HAP-1 (cell line): ENCODE measurements at places on chromosomes 1 and 21.

- DNase-seq, result no peak
Observed at GRCh38 chr1:247228133-247228532, 27.7 kb upstream of the VN1R5 start.

GRCh38 chr1:225684741-225685140 lies 31.8 kb upstream of the ENAH start:
- no peak for DNase-seq

DNA sequence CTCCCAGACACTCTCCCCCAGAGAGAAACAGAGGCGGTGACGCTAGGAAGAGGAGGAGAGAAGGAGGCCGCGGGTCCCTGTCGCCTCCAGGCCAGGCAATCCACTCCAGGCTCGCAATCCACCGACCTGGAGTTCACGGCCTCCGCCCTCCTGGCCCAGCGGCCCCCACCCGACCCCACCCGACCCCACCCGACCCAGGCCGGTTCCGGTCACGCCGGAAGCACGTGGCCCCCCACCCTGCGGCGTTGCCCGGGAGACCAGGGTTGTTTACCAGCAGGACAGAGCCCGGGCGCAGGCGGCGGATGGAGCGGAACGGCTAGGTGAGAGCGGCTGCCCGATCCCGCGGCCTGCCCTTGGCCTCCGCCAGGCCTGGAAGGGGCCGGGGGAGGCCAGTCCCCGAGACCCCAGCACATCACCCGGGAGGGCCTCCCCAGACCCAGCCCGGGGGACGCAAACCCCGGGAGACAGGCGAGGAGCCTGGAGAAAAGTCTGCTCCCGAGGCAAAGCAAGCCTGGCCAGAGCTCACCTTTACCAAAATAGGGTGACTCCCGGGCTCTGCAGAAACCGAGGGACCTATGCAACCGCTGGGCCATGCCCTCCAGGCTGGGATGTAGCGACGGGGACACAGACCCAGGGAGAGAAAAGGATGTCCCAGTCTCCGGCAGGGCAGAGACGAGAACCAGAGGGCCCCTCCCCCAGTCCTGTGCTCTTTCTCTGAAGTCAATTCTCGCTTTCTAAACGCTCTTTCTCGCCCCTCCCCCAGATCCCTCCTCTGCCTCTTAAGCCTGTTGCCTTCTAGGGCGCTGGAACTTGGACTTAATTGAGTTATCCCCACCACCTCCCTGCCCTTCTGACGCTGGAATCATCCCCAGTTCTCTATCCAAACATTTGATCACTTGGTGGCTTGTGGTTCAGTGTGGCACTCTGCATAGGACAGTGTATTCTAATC lies at the start of the genes PLA2G2C and UBXN10:
Gene PLA2G2C, minus strand, starts transcription at position 685 of the 949 bp plus-strand sequence. CDS start 9,155 bp downstream, outside the sequence.
Gene UBXN10, plus strand, starts transcription at position 263 of the 949 bp plus-strand sequence. CDS start 4,466 bp downstream, outside the sequence.
- peak; percentile 28 for DNase-seq

DNA sequence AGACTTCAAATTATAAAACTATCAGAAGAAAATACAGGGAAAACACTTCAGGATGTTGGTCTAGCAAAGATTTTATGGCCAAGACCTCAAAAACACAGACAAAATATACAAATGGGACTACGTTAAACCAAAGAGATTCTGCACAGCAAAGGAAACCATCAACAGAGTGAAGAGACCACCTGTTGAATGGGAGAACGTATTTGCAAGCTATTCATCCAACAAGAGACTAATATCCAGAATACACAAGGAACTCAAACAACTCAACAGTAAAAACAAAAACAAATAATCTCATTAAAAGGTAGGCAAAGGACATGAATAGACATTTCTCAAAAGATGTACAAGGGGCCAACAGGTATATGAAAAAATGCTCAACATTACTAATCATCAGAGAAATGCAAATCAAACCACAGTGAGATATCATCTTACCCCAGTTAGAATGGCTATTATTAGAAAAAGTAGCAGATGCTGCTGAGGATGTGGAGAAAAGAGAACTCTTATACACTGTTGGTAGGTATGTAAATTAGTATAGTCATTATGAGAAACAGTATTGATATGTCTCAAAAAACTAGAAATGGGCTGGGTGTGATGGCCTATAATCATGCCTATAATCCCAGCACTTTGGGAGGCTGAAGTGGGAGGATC lies 112.6 kb downstream of the LRIG2 start:
- no peak for DNase-seq

DNA sequence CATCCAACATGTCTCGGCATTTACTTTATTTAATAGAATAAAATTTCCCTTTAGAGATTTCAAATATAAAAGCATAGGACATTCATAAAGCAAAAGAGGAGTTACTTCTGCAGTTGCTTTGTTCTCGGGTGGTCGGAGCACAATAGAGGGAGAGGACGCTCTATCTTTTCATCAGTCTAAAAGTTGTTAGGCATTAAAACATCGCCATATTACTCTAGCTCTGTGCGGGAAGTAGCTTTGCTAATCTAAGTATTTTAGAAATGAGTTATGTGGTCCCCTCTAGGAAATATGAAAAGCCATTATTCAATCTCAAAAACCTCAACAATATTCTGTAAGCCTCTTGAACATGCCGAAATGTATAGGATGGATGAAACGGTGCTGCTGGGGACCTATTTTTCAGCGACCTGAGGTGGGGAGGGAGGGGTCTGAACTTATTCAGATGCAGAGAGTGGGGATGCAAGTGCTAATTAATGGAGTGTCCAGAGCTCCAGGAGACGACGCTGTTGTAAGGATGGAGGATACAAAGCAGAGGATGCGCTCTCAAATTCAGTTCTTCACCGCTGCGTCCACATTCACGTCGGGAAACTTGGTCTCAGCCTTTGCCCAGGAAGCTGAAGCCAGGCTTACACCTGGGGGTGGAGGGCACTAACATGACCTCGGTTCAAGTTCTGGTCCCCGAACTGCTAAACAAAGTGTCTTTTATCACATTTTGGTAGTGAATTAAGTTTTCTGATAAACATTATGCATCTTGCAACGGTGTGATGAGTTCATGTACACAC lies 6.3 kb downstream of the CDKN2C start:
- DNase-seq, result peak; percentile 85

DNA sequence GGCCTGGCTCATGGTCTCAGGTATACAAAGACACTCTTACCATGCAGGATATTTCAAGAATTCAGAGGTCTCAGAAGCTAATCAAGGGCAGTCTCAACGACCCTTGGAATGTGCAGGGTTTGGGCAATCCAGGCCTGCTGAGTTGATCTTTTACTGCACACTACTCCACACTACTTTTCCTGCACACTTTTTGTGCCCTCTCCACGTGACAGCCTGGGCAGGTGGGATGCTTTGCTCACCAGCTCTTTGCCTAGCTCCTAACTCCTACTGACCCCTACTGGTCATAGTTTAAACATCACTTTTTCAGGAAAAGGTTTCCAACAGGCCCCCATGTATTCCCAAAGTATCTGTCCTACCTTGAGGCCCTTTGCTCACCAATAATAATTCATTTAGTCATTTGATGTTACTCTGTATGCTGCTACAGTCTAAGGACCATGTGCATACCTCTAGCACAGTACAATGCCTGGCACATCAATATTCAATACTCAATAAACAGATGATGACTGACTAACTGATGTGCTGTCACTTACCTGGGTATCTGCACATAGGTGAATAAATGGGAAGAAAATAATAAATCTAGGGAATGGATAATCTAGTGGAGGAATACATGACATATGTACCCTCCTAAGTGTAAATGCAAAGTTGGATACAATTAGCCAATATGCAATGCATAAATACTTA lies 9.6 kb downstream of the DUSP23 start:
- DNase-seq, result peak; percentile 11

- DNase-seq, result peak; percentile 56
Observed at GRCh38 chr1:213122514-213122929, 71.5 kb downstream of the RPS6KC1 start.

- DNase-seq, result peak; percentile 17
Observed at GRCh38 chr1:152188673-152189591, 29.9 kb upstream of the RPTN start.

- DNase-seq, result no peak
Observed at GRCh38 chr1:101706366-101706765, 290.4 kb downstream of the OLFM3 start.

DNA sequence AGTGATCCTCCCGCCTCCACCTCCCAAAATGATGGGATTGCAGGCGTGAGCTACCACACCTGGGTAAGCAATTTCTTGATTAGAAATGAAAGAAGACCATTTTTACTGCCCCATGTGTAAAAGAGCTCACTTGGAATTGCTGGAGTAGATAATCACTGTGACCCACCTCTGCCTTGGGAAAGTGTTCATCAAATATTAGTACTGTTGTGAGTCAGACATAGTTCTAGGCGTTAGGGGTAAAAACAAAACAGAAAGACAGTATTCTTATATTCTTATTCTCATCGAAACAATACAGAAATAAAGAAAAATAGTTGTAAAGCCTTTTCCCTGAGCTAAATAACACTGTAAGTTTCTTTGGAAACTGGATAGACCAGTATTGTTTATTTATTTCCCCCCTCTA lies 36.2 kb downstream of the CELF3 start:
- DNase-seq, result no peak

DNA sequence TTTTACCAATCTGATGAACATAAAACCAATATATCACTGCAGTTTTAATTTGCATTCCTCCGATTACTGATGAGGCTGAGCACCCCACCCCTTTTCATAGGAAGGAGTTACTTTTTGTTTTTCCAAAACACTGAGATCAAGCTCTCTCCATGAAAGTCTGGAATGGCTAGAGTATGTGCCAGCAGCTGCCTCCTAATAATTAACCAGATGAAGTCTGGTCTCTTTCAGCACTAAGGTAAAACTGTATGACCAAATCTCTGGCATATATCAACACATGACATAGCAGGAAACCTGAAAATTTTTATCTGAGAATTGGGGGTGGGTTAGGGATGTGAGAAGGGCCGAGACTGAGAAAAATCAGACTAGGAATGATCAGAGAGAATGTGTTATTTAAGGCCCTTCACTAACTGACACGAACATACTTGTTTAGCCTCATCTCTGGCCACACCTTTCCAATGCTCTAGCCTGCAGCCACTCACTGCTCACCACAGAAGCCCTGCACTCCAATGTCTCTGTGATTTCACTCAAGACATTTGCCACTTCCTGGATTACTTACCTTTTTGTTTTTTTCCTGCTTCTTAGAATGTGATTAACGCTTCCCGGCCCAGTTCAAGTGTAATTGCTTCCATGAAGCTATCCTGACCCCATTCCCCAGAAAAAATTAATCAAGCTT lies 34.7 kb downstream of the WASF2 start:
- DNase-seq, result no peak

GRCh38 chr1:145995964-145996432 lies 381 bp downstream of the TXNIP start:
- no peak for DNase-seq

DNA sequence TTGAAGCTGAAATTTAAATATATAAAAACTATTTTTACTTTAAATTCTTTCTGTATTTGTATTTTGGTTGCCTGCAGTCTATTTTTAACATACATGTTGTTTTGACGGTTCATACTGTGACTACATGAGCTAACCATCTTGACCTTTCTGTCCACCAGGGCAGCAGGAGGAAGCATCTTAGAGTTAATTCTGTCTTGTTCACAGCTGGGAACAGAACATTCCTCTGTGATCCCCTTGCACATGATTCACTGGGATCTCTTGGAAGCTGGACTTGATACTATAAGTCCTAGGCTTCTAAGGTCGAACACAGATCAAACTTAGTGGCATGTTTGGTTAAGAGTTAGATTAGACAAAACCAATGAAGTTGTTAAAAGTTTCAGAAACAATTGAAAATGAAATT lies 99.7 kb downstream of the NFIA start:
- DNase-seq, result no peak

DNA sequence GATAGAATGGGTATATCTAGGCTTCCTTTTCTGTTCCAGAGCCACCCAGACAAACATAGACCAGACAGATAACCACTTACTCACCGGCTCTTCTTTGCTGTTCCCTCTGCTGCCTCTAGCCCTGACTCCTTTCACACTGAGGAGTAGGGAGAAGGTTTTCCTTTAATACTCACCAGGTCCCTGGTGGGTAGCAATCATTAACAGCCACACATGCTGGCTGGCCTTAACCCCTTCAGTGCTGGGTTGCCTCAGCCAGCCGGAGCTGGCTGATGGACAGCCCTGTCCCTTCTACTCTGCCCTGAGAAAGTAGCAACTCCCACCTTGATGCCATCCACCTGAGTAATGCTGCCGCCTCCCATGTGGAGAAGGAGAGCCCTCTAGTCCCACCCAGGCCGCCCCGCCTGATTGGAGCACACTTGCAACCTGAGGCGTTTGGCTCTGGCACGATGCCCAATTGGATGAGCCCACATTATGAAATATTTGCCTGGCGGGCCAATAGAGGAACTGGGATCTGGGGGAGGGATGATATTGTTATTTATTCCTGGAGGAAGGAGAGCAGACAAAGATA lies 71.6 kb downstream of the PLEKHA6 start:
- DNase-seq, result peak; percentile 25

DNA sequence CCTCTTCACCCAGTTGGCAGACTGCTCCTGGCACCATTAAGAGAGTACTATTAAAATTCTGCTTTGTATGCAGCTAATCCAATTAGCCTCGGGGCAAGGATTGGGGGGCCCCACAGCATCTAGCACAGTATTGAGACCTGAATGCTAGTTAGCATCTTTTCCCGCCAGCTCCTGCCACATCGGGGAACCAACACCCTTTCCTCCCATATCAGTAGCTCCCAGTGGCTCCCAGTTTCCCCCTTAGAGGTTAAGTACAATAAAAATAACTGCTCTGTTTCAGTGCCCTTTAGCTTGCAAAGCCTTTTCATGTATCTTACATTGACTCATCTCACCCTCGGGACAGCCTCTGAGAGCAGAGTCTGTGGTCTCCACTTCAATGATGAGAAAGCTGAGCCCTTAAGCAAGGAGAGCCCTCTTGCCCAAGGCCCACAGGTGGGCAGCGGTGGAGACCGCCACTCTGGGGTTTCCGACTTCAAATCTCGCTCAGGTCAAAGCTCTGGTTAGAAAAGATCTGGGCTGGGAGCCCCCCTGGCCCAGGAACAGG lies 4.2 kb upstream of the PMVK start:
- peak; percentile 63 for DNase-seq

DNA sequence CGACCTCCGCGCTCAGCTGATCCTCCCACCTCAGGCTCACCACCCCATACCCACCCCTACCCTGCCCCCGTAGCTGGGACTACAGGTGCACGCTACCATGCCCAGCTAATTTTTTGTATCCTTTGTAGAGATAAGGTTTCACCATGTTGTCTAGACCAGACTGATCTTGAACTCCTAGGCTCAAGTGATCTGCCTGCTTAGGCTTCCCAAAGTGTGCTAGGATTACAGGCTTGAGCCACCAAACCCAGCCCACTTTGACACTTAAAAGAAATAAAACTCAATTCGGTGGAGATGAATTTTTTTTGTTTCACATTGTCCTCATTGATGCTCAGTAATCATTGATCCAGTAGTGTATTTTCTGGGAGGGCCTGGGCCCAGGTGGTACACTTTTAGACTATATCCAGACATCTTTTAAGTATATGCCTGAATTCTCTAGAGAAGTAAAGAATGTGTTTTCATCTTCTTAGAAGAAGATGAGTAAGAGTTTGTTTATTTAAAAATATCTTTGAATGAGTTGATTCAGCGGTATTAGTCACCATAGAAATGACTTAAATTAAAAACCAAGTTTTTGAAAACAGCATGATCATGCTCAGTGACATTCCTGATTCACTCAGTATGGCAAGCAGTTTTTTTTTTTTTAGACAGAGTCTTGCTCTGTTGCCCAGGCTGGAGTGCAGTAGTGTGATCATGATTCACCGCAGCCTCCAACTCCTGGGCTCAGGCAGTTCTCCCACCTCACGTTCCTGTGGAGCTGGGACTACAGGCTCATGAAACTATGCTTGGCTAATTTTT lies 57.8 kb downstream of the EPB41 start:
- no peak for DNase-seq

GRCh38 chr1:155648207-155649147 lies 38.5 kb downstream of the MSTO1 start:
- DNase-seq, result peak; percentile 64
